ENCODE measurements at places on chromosomes 7 and 10. TPM values are rescaled to one million over a fixed set of nuclear protein-coding genes. Genes with fewer than 3 reads are reported as not detected.

LRRTM3 gene
- total RNA-seq, result 1.3 TPM

- H3K27ac ChIP-seq, result no peak overlapping the region
- no peak for DNase-seq
- no peaks in the 10 kb centered on the region for H3K4me1 ChIP-seq
- H3K36me3 ChIP-seq, result no peaks in the 10 kb centered on the region
- no peak overlapping the region for H3K4me3 ChIP-seq
Measured at GRCh38 chr7:48880851-48881250, 43.5 kb upstream of the CDC14C start.

DNA sequence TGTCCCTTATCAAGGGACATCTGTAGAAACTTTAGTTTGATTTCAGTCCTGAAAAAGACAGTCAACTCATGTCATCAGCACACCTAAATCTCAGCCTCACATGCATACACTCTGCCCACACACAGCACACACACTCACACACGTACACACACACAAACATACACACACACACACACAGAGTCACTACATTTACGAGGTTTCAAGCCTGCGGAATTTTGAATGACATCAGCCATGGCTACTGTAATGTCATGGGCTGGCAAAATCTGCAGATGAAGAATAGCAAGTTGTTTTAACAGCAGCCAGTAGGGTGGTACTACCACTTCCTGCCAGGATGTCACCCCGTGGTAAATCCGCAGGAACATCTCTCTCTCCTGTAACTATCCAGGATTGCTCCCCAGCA, 37.1 kb upstream of the EZH2 start:
- H3K27ac ChIP-seq, result no peak overlapping the region
- H3K4me3 ChIP-seq, result no peak overlapping the region
- H3K27me3 ChIP-seq, result no peaks in the 10 kb centered on the region
- no peaks in the 10 kb centered on the region for H3K36me3 ChIP-seq

DNA sequence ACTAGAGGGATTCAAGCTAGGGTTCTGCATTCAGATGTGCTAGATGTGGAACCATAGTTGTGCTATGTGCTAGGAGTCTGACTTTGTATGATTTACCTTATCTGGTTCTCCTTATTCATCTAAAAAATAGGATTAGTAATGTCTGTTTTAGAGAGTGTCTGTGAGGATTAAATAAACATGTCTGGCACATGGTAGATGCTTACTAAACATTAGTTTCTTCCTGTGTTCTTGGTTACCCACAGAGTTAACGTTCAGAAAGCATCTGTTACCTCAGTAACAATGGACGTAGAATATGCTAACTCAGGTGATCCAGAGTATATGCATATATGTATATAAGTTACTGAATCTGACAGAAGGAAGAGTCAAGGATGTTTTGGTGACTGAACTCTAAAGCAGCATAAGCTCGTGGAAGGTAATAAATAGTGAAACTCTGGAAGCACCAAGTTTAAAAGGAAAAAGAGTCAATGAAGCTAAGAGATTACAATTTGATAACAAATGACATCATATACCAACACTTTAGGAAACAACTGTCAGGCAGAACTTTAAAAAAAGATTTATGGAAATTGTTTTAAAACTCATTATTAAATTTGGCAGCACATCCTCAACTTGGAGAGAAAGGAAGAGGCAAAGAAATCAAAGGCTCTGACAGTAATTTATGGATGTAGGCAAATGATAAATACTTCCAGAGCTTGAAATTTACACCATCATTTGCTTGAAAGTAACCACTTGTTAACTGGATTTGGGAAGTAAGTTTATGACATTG, 127.0 kb downstream of the CCNY start:
- H3K4me3 ChIP-seq, result no peak overlapping the region
- H3K36me3 ChIP-seq, result no peaks in the 10 kb centered on the region
- no peak overlapping the region for H3K27ac ChIP-seq

FAM171A1 gene
- total RNA-seq, result 23.9 TPM

GRCh38 chr10:3954615-3955014, 169.6 kb upstream of the KLF6 start:
- peak; percentile 44 for DNase-seq
- peak overlapping the region; percentile 12 for H3K27ac ChIP-seq
- H3K36me3 ChIP-seq, result no peaks in the 10 kb centered on the region
- H3K4me3 ChIP-seq, result no peak overlapping the region

GRCh38 chr7:6530626-6531491, 20.4 kb downstream of the GRID2IP start:
- DNase-seq, result no peak
- H3K27ac ChIP-seq, result no peak overlapping the region
- peak overlapping the region; percentile 2 for H3K4me3 ChIP-seq
- no peaks in the 10 kb centered on the region for H3K27me3 ChIP-seq

WDR86 gene
- 11.1 TPM for total RNA-seq

- no peak overlapping the region for H3K4me3 ChIP-seq
- no peak for DNase-seq
- H3K27ac ChIP-seq, result no peak overlapping the region
- no peaks in the 10 kb centered on the region for H3K27me3 ChIP-seq
Measured at GRCh38 chr10:76778914-76779795, 858.5 kb downstream of the KCNMA1 start.

DNA sequence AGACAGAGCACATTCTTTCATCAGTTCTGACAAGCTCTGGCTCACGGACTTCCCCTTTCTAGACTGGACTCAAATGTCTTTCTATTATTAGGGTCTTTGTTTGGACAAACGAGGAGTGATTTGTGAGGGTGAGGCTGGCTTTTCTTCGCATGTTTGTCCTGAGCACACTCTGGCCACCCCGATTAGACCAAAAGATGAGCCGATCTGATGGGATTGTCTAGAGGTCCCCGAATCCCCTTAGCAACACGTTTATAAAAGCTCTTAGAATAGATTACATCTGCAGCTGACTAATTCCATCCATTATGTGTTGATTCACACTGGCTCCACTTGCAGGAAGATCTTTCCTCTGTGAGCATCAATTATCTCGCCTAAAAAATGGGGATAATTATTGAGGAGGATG, 675.4 kb upstream of the AUTS2 start:
- no peak overlapping the region for H3K27ac ChIP-seq
- no peaks in the 10 kb centered on the region for H3K4me1 ChIP-seq
- DNase-seq, result no peak
- no peaks in the 10 kb centered on the region for H3K27me3 ChIP-seq
- no peaks in the 10 kb centered on the region for H3K36me3 ChIP-seq

GRCh38 chr7:105060437-105060836, 46.4 kb downstream of the KMT2E start:
- no peak overlapping the region for H3K27ac ChIP-seq
- no peaks in the 10 kb centered on the region for H3K27me3 ChIP-seq
- H3K4me1 ChIP-seq, result peaks cover 2% of the 10 kb centered on the region
- no peak overlapping the region for H3K4me3 ChIP-seq
- H3K36me3 ChIP-seq, result no peaks in the 10 kb centered on the region
- no peak for DNase-seq

GRCh38 chr10:124551097-124551496, 89.5 kb downstream of the LHPP start:
- H3K27me3 ChIP-seq, result no peaks in the 10 kb centered on the region
- no peak overlapping the region for H3K4me3 ChIP-seq

GRCh38 chr10:92811986-92812385, 36.3 kb upstream of the EXOC6 start:
- DNase-seq, result no peak
- H3K36me3 ChIP-seq, result no peaks in the 10 kb centered on the region
- H3K27ac ChIP-seq, result no peak overlapping the region
- H3K27me3 ChIP-seq, result no peaks in the 10 kb centered on the region
- H3K4me3 ChIP-seq, result no peak overlapping the region
- no peaks in the 10 kb centered on the region for H3K4me1 ChIP-seq

GRID1 gene
- total RNA-seq, result 6.2 TPM

GRCh38 chr7:88169717-88170320, 50.0 kb downstream of the SRI start:
- H3K4me3 ChIP-seq, result no peak overlapping the region
- peaks cover 3% of the 10 kb centered on the region for H3K4me1 ChIP-seq
- H3K36me3 ChIP-seq, result no peaks in the 10 kb centered on the region
- H3K27me3 ChIP-seq, result no peaks in the 10 kb centered on the region
- no peak overlapping the region for H3K27ac ChIP-seq
- DNase-seq, result no peak

GIMAP8 gene
- total RNA-seq, result 10.3 TPM

- no peaks in the 10 kb centered on the region for H3K4me1 ChIP-seq
- H3K4me3 ChIP-seq, result no peak overlapping the region
- H3K27ac ChIP-seq, result no peak overlapping the region
- H3K27me3 ChIP-seq, result no peaks in the 10 kb centered on the region
Measured at GRCh38 chr10:69896606-69897231, 95.0 kb downstream of the COL13A1 start.

ZNF467 gene
- total RNA-seq, result 16.7 TPM

DNA sequence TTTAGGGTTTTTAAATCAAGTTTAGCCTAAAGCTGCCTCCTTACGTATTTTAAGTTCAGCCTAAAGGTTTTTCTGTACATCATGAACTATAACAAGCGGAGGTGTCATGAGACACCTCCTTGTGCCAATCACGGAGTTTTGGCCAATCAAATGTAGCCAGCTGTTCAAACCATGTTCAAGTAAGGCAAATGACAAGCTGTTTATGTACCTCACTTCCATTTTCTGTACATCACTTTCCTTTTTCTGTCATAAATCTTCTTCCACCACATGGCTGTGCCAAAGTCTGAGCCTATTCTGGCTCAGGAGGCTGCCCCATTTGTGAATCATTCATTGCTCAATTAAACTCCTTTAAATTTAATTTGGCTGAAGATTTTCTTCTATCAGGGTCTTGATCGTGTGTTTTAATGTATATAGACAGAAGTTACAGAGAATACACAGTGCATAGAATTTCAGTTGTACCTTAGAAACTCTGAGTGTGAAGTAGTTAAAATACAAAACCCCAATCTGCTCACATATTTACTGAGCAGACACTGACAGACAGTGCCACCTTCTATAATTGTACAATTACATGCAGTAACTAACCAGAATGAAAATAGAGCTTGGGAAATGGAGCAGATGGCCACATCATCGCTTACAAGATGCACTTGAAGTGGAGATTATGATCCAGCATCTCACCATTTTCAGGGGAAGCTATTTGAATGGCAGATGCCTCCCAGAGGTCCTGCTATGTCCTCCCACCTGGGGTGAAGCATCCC, 76.9 kb upstream of the LANCL2 start:
- no peak for DNase-seq
- no peaks in the 10 kb centered on the region for H3K27me3 ChIP-seq
- H3K36me3 ChIP-seq, result no peaks in the 10 kb centered on the region

- no peaks in the 10 kb centered on the region for H3K27me3 ChIP-seq
- no peak overlapping the region for H3K4me3 ChIP-seq
- DNase-seq, result no peak
- no peaks in the 10 kb centered on the region for H3K4me1 ChIP-seq
- no peak overlapping the region for H3K27ac ChIP-seq
Measured at GRCh38 chr7:101804967-101805366, 12.5 kb upstream of the CUX1 start.

DNA sequence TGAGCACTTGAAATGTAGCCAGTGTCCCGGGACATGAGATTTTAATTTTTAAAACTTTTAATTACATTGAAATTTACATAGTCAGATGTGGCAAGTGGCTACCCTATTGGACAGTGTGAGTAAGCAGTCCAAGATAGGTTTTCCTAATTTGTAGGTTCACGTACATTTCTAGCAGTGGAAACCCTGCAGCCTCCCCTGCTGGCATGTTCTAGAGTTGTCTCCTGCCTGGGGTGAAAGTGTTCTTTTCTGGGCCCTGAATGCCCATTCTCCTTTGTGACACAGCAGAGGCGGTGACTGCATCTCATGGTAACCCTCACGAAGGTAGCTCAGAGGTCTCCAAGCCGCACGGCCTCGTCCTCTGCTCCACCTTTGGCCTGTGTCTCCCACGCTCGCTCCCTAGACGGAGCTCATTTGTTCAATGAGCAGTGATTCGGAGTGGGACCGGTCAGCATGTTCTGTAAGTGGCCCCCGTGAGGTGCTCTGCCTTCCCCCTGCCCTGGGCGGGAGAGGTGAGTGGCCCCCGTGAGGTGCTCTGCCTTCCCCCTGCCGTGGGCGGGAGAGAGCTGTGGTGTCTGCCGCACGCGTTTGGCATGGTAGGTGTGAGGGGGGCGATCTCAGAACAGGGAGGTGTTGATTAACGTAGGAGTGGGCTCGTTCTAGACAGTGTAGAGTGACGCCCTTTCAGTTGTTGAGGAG, 18.0 kb downstream of the WDR37 start:
- no peak overlapping the region for H3K27ac ChIP-seq
- H3K4me3 ChIP-seq, result no peak overlapping the region
- no peaks in the 10 kb centered on the region for H3K27me3 ChIP-seq
- H3K36me3 ChIP-seq, result no peaks in the 10 kb centered on the region
- H3K4me1 ChIP-seq, result peaks cover 2% of the 10 kb centered on the region

- no peak overlapping the region for H3K4me3 ChIP-seq
- H3K27me3 ChIP-seq, result no peaks in the 10 kb centered on the region
- H3K36me3 ChIP-seq, result no peaks in the 10 kb centered on the region
- H3K4me1 ChIP-seq, result no peaks in the 10 kb centered on the region
Measured at GRCh38 chr7:53358269-53358668, 322.8 kb downstream of the POM121L12 start.

GRCh38 chr10:130352291-130352645, 216.1 kb downstream of the GLRX3 start:
- no peaks in the 10 kb centered on the region for H3K36me3 ChIP-seq
- DNase-seq, result no peak
- no peak overlapping the region for H3K27ac ChIP-seq
- no peaks in the 10 kb centered on the region for H3K27me3 ChIP-seq

- DNase-seq, result no peak
- H3K4me1 ChIP-seq, result peaks cover 10% of the 10 kb centered on the region
- no peaks in the 10 kb centered on the region for H3K36me3 ChIP-seq
- no peak overlapping the region for H3K27ac ChIP-seq
- no peaks in the 10 kb centered on the region for H3K27me3 ChIP-seq
Measured at GRCh38 chr10:72738486-72738885, 46.5 kb downstream of the MCU start.

LIPN gene
- not detected for total RNA-seq

GRCh38 chr7:54960517-54960916, 58.3 kb upstream of the EGFR start:
- no peak for DNase-seq
- H3K27me3 ChIP-seq, result no peaks in the 10 kb centered on the region
- H3K36me3 ChIP-seq, result no peaks in the 10 kb centered on the region
- H3K4me1 ChIP-seq, result no peaks in the 10 kb centered on the region
- no peak overlapping the region for H3K4me3 ChIP-seq

DNA sequence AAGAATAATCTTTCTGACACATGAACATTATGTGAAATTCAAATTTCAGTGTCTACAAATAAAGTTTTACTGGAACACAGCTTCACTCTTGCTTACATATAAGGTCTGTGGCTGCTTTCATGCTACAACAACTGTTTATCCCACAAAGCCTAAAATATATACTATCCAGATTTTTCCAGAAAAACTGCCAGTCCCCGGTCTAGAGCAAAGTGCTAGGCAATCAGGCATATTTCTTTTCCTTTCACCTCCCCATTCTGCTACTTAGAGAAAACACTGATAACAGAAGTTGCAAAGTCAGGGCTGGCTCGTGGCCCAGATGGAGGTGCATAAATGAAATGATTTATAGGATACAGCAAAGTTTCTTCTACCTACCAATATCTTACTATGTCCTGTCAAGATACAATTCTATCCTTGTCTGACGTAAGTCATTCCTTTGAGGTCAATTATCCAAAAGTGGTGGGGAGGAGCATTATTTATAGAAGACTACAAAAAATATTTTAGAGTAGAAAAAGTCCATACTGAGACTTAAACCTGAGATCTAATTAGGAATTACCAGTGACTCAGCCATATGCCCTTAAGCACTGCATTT, 384.1 kb downstream of the NXPH1 start:
- DNase-seq, result no peak
- H3K27me3 ChIP-seq, result no peaks in the 10 kb centered on the region
- H3K4me1 ChIP-seq, result no peaks in the 10 kb centered on the region
- no peak overlapping the region for H3K4me3 ChIP-seq
- H3K27ac ChIP-seq, result no peak overlapping the region
